ENCODE measurements at places on chromosomes 1 and 21. TPM values are rescaled to one million over a fixed set of nuclear protein-coding genes. Genes with fewer than 3 reads are reported as not detected.

The CCDC190 gene
- total RNA-seq, result 4.3 TPM

The CD46 gene
- total RNA-seq, result 139 TPM

The PFKL gene
- 235 TPM for total RNA-seq

The SPRR1A gene
- not detected for total RNA-seq

The DENND2C gene
- 0.15 TPM for total RNA-seq

The ST6GALNAC5 gene
- total RNA-seq, result 1.5 TPM

The SH2D1B gene
- total RNA-seq, result not detected

The AQP10 gene
- total RNA-seq, result under 0.01 TPM

The ILDR2 gene
- total RNA-seq, result 0.61 TPM

The RNU1-2 gene
- under 0.01 TPM for total RNA-seq

The OLIG2 gene
- not detected for total RNA-seq

The PIGP gene
- 2.9 TPM for total RNA-seq

The ETNK2 gene
- 9.1 TPM for total RNA-seq

The MFAP2 gene
- 16.3 TPM for total RNA-seq

The CD48 gene
- not detected for total RNA-seq

The DYNLT4 gene
- not detected for total RNA-seq

The ATP5IF1 gene
- total RNA-seq, result 220 TPM

The LORICRIN gene
- not detected for total RNA-seq

The DNALI1 gene
- 0.65 TPM for total RNA-seq

The S100A9 gene
- not detected for total RNA-seq

The RAB3B gene
- 5.8 TPM for total RNA-seq

The RGSL1 gene
- not detected for total RNA-seq

The RPTN gene
- not detected for total RNA-seq

The FBXO42 gene
- total RNA-seq, result 8.4 TPM

The RGS13 gene
- not detected for total RNA-seq

The ANKRD35 gene
- 0.32 TPM for total RNA-seq

The IL20 gene
- not detected for total RNA-seq

The LRRC42 gene
- 27.5 TPM for total RNA-seq

The OR14C36 gene
- not detected for total RNA-seq

The RNU1-1 gene
- under 0.01 TPM for total RNA-seq

The ACTN2 gene
- 0.32 TPM for total RNA-seq

The RIPPLY3 gene
- not detected for total RNA-seq

Data from epithelial cell of umbilical artery (primary cell).